ENCODE measurements at places on chromosomes 7 and 10.

DNA sequence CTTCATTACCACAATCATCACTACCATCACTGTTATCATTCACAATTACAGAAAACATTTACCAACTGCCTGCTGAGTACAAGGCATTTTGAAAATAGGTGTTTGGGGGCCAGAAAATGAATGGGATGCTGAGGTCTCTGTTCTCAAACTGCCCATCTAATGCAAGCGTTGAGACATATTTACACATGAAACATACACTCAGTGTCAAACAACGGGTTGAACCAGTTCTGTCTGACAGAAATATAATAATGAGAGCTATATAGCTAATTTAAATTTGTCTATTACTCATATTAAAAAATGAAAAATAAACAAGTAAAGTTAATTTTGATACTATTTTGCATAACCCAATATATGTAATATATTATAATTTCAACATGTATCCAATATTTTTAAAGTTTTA, 303.1 kb downstream of the KCNMA1 start:
- no peak for DNase-seq

- DNase-seq: no peak
Measured at GRCh38 chr7:119748991-119749390, 524.0 kb upstream of the KCND2 start.

DNA sequence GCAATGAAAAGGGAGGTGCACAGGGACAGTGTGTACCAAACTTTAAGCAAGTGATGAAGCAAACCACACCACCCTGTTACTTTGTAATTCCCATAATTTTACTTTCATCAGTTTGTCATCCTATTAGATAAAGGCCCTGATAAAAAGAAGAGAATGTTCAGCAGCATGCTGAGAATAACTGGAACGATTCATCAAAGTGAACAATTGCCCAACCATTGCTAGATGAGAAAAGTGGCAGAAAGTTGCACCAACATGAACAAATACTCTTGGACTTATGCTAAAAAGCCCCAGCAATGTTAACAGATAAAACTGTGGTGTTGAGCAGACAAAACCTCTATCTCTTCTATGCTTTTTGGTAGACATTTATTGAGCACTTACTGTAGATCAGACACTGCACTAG, 75.5 kb upstream of the PCGF5 start:
- DNase-seq: no peak

DNA sequence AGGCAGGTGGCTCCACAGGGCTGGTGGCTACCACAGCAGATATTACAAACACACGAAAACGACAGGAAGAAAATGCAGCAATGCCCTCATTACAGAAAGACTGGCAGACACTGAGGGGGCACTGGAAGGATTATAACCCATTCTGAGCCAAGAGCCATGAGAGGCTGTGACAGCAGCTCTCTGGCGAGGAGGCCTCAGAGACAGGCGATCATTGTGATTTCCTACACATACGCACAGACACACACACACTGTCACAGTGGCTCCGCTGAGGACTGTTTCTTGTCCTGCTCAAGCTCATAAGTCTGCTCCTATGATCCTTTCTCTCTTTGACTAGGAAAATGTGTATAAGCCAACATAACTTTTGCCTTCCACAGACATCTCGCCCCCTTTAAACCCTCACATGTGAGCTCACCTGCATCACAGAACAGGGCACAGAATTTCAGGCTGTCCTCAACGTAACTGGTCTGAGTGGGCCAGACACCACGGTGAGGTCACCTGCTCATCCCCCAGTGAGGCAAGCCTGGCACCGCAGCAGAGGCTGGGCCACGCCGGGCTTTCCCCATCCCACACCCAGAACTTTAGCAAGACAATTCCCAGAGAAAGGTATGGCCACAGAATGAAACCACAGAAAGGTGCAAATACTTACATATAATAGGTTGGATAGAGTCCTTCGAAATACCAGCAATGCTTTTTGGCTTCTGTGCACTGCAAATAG, 51.7 kb downstream of the VOPP1 start:
- no peak for DNase-seq

- DNase-seq: no peak
Measured at GRCh38 chr10:109895848-109896247, 27.5 kb downstream of the XPNPEP1 start.

- DNase-seq: no peak
Measured at GRCh38 chr7:111654343-111654742, 92.1 kb upstream of the IMMP2L start.

- no peak for DNase-seq
Measured at GRCh38 chr7:26705567-26705966, 158.8 kb downstream of the SKAP2 start.

GRCh38 chr7:5117095-5117970, 71.7 kb downstream of the RBAK start:
- DNase-seq: no peak

GRCh38 chr7:45259966-45260646, 102.5 kb downstream of the RAMP3 start:
- DNase-seq: peak; percentile 44

GRCh38 chr7:85447004-85447403, 260.1 kb upstream of the SEMA3D start:
- DNase-seq: no peak

DNA sequence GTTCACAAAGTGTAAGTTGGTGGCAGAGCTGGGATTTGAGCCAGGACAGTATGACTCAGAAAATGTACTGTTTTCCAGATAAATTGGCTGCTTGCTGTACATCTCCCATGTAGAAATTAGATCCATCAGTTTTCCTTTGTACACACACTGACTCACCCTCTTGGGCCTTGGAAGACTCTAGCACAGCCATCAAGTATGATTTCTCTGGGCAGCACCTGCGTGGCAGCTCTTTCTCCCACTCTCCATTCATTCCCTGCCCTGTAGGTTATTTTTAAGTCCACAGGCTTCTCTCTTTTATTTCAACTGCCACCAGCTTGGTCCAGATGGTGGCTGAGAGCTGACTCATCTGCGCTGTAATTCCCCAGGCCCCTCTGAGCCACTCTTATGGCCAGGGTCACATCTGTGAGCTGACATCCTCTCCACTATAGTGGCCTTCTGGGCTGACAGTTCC, 28.3 kb upstream of the SDK1 start:
- DNase-seq: no peak

- no peak for DNase-seq
Measured at GRCh38 chr10:74912682-74913081, 86.3 kb downstream of the KAT6B start.

- DNase-seq: no peak
Measured at GRCh38 chr10:59252491-59252890, 76.0 kb downstream of the PHYHIPL start.

- no peak for DNase-seq
Measured at GRCh38 chr10:121057269-121057668, 206.1 kb downstream of the WDR11 start.

DNA sequence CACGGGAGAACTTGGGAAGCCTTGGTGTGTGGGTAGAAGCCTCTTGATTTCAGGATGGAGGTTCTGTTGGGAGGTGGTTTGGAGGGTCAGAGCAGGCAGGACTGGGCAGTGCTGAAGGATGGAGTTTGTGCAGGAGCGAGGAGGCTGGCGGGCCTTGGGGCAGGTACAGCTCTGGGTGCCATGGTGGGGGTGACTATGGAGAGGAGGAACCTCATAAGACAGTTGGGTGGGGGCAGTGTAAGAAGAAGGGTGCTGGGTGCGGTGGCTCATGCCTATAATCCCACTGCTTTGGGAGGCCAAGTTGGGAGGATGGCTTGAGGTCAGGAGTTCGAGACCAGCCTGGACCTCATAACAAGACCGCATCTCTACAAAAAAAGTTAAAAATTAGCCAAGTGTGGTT, 54.7 kb upstream of the GTF2IRD1 start:
- DNase-seq: no peak

DNA sequence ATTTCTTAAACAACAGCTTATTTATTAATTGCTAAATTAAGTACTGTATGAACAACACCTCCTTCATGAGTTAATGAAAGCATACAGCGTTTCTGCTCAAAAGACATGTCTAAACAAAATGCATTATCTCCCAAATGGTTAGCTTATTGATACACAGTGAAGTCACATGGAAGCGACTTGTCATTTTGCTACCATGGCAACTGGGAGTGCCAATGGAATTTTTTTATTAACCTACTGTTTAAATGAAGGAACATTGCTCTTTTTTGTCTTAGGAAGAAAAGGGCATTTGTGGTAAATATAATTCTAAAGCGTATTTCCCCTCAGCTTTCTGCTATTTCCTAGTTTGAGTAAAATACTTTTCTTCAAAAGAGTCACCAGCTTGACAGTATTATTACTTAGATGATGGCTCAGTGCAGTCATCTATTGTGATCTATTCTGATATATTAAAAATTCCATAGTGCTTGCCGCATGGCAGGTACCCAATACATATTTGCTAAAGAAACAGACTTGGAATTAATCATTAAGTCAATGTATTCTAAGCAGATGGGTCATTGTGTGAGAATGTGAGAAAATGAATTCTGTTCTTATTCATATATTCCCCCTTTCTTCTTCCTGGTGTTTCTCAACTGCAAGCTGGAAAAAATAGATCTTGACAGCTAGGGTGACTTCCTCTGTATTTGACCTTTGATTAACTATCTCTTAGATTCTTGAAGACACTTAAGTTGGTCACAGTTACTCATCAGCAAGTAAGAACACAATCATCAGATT, 818.3 kb downstream of the MAGI2 start:
- no peak for DNase-seq

GRCh38 chr10:58266003-58266825, 1.5 kb downstream of the IPMK start:
- peak; percentile 45 for DNase-seq

DNA sequence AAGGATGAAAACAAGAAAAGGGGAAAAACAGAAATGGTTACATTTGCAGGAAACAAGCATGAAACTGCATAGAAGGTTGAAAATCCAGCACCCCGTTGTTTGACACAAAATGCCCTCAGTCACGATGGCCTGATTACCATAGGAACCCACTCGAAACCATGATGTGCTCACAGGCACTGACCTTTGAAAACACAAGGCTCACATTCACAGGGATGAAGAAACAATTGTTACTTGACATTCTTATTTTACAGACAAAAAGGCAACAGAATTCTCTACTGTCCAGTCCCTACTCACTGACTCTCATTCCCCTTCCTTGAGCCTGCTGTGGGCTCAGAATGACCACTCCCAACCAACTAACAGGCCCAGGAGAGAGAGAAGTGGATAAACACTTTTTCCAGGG, 131.4 kb upstream of the PDLIM1 start:
- DNase-seq: no peak

DNA sequence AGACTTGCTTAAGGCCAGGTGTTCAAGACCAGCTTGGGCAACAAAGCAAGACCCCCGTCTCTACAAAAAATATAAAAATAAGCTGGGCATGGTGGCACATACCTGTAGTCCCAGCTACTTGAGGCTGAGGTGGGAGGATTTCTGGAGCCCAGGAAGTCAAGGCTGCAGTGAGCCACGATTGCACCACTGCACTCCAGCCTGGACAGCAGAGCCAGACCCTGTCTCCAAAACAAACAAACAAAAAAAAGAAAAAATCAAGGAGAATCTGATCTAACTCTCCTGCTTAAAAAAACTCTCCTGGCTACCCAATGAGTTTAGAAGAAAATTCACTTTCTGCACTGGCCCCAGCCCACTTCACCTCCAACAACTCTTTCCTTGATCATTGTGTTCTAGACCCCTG, 1.9 kb upstream of the KPNA7 start:
- DNase-seq: no peak

DNA sequence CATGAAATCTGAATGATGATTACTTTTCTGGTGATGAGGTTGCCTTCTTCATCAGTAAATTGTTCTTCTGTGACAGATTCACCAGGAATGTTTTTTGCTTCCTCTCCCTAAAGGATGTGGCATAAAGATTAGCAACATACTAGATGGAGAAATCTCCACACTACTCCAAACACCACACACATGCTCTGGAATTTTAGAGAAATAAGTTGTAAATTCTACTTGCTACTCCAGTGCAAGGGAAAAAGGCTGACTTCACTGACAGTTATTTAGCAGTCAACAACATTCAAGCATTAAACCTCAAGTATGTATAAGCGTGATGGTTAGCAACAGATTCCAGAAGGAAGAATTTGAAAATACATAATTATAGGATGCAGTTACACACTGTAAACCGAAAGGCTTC, 137.9 kb upstream of the CCDC6 start:
- no peak for DNase-seq
